ENCODE measurements at places on chromosomes 6 and 20. TPM values are rescaled to one million over a fixed set of nuclear protein-coding genes. Genes with fewer than 3 reads are reported as not detected.
A peak's percentile ranks its signal among the peaks of the same experiment; 100 is the strongest.

- no peak for DNase-seq
Measured at GRCh38 chr20:9403448-9403847, 110.9 kb upstream of the LAMP5 start.

DNA sequence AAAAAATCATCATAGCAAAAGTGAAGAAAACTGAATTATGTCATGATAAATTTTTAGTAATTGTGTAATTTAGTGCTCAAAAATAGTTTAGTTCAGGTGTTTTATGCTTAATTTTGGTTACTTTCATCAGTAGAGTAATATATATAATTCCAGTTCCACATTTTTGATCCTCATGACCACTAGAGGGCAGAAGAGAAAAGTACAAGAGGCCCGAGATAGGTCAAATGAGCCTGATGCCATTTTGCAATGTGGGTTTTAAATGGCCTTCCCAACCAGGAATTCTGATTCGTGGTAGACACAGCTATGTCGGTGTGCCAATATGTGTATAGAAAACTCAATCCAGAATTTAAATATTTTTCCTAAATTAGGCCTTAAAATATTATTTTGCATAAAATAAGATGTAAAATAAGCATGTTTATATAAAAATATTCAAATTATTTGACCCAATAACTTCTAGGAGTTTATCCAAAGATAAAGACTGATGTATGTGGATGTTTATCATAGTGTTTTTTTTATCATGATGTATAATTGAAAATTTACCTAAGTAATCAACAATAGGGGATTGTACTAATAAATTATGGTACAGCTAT lies 159.7 kb upstream of the RPS6KA2 start:
- DNase-seq = peak; percentile 83

DNA sequence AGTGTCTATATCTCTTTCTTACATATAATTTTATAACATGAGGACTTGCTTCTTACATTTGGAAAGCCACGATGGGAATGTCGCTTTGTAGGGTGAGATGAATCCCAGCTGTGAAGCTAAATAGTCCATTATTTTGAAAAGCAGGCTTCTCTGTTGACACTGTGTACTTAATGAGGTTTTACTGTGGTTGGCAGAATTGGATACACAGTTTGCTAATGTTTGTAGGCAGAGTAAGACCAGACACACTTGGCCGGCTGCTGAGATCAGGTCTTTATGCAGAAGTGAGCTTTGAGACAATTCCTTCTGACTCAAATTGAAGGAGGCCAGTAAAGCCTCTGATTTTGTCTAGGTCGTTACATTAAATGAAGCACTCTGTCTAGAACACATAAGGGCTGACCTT lies 93.0 kb downstream of the NDUFAF5 start:
- DNase-seq = no peak

- no peak for DNase-seq
Measured at GRCh38 chr20:10119336-10119735, 84.5 kb downstream of the ANKEF1 start.

DNA sequence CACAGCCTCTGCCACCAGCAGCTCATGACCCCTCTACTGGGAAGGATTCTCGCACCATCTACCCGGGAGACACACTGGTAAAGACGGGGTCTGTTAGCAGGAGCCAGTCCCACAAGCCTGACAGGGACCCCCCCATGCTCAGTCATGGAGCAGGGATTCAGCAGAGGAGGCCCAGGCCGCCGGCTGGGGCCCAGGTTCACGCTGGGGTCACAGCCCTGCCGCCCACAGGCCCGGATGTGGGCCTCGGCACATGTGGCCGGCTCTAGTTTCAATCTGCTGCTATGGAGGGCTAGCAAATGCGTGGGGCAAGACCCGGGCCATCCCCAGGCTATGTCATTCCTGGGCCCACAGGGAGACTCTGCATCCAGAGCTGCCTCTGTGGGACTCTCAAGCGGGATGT lies 25.1 kb downstream of the PXDC1 start:
- DNase-seq = no peak

CLIC5 gene
- not detected for total RNA-seq

- peak; percentile 23 for DNase-seq
Measured at GRCh38 chr6:151209071-151209831, 30.5 kb upstream of the AKAP12 start.

GRCh38 chr6:20918868-20919267 lies 384.6 kb downstream of the CDKAL1 start:
- DNase-seq = no peak

VWA7 gene
- not detected for total RNA-seq

LY6G6F gene
- total RNA-seq = not detected
